ENCODE measurements at places on chromosomes 6 and 20.

DNA sequence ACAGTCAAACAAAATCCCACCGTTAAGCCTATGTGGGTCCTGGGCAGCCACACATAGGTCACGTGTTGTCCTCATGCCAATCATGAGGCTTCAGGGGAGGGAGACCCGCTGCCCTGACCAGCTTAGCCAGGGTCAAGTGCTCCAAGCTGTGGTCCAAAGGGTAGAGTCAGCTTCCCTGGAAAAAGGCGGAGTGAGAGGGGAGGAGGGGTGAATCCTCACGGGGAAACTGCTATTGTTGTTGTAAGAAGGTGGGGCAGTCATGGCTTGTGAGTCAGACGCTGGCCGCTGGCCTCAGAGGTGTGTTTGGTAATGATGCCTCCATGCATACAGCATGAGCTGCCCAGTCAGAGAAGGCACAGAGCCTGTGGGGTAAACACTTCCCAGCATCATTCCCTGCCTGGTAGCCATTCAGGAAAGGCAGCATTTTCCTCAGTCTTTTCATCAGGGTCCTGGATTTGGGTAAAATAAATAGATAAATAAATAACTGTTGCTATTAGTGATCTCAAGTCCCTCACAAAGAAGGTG is 8.7 kb downstream of the CST3 start:
- no peak for DNase-seq

DNA sequence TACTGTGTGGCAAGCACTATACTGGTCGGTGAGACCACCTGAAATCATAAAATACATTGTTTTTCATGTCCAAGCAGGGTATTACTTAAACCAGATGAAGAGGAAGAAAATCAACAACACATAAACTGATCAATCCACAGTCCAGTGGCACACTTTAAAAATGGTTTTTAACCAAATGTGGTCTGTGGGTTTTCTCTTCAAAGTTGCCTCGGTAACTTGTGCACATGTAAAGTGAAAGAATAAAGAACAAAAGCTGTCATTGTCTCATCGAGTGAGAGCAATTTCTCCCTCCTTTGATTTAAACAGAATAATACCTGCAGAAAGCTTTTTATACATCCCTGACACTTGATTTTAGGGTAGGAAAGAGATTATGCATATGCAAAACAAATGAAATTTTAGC is 3.7 kb downstream of the FLRT3 start:
- peak; percentile 45 for DNase-seq

DNA sequence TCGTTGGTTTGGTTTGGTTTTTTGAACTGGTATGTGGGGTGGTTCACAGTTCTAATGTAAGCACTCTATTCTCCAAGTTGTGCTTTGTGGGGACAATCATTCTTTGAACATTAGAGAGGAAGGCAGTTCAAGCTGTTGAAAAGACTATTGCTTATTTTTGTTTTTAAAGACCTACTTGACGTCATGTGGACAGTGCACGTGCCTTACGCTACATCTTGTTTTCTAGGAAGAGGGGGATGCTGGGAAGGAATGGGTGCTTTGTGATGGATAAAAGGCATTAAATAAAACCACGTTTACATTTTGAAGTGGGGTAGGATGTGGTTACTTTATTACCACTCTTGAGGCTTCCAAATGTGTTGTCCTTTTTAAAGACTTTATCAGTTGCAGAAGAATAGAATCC is 168.0 kb downstream of the ZMYND8 start:
- DNase-seq, result no peak

DNA sequence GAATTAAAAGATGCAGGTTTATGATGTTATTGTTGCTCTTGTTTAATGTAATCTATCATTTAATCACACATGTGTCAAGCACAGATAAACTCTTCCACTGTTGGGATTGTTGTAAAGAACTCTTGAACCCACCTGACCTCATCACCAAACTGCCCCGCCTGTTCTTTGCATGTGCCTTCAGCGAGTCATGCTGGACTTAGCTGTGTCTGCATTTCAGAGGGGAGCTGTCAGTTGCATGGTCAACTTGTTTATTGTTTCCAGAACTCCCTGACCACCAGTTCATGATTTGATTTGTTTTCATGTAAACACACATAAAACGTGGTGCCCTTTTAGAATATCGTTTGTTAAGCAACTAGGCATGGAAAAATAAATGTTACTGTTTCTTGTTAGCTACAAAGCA is 93.6 kb downstream of the KHDC1L start:
- DNase-seq, result no peak

DNA sequence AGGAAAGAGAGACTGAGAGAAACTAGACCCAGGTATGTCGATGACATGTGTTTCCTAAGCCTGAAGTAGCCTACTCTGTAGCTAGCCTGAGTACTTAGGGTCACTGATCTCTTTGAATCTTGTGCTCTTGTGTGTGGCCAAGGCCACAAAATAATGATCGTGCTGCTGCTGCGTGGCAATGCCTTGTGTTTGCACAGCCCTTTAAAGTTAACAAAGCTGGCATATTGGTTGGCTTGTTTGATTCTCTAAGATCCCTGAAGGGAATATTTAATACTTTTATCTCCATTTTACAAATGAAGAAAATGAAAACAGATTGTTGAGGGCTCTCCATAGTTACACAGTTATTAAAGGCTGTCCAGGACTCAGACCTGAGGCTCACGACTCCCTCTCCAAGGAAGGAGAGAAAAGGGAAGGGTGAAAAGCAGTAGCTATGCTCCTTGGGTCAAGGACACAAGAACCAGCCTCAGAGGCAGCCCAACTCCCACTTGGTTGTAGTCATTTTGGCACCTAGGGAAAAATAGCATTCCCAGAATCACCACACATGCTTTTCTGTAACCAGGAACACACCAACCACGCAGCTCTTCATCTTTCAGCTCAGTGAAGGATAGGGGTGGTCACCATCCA is 130.7 kb downstream of the LRFN2 start:
- no peak for DNase-seq

DNA sequence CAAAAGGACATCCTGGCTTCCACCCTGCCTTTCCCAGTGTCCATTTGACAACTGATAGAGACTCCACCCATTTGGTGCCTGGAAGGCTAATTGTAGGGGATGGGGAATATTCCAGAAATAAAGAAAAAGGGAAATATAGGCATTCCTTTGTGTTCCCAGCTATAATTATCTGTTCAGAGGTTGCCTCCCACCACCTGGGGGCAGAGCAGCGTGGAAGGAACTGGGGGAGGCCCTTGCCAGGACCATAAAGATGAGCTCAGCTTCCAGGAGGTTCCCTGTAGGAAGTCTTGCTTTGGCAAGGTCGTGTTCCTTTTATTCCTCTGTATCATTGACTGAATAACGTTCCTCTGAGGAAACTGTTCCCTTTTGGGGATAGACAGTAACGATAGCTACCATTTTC is 214.7 kb downstream of the TFAP2C start:
- no peak for DNase-seq

- DNase-seq, result no peak
Observed at GRCh38 chr6:134925800-134926199, 24.1 kb downstream of the ALDH8A1 start.

DNA sequence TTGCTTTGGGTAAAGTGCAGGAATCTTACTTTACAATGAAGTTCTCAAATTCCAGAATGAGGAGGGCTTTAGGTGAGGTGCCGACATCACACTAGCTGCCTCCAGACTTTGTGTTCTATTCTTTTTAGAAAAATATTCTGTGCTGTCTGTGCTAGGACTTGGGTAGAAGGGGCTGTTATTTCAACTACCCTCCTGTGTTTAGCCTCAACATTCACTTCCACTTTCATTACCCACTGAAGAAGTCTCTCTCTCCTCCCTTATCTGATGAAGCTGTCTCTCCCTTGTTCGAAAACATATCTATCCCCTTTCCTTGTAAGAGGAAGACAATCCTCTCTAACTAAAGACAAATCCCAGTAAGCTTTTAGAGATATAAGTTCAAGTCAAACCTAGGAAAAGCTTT is 25.0 kb upstream of the BRPF3 start:
- no peak for DNase-seq

DNA sequence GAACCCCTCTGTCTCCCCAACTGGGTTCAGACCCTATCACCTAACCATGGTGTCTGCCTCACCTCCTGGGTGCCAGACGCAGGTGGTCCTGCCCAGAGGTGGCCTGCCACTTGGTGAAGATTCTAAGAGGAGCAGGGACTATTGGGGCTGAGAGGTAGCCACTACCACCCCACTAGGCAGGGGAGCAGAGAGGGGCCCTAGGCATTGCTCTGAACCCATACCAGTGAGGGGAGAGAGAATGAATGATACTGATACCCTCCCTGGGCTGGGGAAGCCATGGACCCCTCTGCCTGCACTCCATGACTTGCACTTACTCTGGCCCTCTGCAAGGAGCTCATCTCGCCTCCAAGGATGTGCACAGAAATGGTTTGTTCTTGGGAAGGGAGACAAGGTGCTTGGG is 31.7 kb upstream of the SPDEF start:
- DNase-seq, result no peak

GRCh38 chr20:16488616-16489015 is 84.6 kb downstream of the KIF16B start:
- DNase-seq, result peak; percentile 22

- peak; percentile 59 for DNase-seq
Observed at GRCh38 chr6:150395388-150396009, 26.7 kb downstream of the IYD start.

DNA sequence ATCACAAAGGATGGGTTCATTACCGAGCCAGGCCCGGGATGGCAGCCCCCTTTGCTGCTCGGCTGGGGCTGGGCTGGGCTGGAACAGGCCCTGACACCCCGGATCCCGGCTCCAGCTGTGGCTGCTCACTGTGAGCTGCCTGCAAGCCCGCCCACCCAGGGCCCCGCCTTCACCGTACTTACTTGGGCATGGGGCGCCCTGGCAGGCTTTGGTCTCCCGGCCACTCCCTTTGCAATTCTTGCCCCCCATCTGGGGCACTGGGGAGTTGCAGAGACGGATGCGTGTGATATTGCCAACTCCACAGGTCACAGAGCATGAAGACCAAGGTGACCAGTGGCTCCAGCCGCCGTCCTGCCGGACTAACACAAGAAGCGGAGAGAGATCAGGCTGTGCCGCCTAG is 16.7 kb downstream of the THBS2 start:
- DNase-seq, result no peak

- DNase-seq, result peak; percentile 50
Observed at GRCh38 chr20:17940224-17940971, 28.2 kb downstream of the SNX5 start.

GRCh38 chr6:109009962-109010704 is 84.5 kb downstream of the SESN1 start:
- DNase-seq, result no peak
